ACHN (cell line): ENCODE measurements at places on chromosomes 3 and 15.
A peak's percentile ranks its signal among the peaks of the same experiment; 100 is the strongest.

DNA sequence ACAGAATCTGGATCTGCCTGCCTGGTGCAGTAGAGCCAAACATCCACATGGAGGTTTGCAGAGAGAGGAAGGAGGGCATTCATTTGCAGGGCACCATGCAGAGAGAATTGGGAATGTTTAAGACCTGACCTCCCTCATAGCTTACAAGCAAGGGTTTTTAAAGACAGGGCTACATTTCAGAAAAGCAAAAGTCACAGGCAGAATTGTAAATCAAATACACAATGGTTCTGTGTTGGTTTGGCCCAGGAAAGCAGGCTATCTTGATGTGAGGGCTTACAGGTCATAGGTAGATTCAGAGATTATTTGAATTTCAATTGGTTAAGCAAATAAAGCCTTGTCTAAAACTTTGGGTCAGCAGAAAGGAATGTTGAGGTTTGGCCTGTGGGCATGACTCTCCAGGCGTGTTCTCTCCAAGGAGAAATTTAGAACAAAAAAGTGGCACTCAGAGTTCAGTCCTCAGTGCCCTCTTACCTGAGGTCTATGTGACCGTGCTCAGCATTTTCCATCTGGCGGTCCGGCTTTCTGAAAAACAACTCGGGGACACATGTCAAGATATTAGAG, 91.5 kb downstream of the CD47 start:
- DNase-seq: peak; percentile 50

- DNase-seq: no peak
These were observed 234.2 kb upstream of the ST8SIA2 start for GRCh38 chr15:92159481-92159880.

DNA sequence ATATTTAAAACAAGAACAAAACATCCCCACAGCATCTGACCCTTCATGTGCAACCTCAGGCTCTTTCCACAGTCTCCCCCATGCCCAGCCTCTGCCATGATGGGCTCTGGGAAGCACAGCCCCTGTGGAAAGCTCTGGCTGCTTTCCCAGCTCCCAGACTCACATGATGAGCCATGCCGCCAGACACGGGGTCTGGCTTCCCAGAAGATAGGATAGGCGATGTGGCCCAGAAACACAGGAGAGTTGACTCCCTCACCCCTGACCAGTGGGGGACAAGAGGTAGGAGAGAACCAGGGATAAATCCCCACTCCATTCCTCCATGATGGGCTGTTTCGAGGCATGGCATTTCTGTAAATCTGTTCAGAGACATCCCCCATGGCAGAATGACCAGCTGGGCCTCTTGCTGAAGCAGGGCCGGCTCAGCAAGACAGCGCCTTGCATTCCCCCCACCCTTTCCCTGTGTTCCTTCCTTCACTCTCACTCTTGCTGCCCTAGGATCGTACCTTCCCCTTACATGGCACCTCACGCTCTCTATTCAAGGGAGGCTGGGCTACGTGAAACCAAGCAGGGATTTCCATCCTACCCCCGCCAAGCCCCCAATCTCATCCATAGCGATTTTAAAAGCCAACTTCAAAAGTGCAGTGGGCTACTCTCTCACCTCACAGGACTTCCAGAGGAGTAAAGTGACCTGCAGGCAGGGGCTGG, 192.4 kb downstream of the ABHD5 start:
- no peak for DNase-seq

GRCh38 chr3:179833294-179833693, 180.5 kb downstream of the USP13 start:
- no peak for DNase-seq

DNA sequence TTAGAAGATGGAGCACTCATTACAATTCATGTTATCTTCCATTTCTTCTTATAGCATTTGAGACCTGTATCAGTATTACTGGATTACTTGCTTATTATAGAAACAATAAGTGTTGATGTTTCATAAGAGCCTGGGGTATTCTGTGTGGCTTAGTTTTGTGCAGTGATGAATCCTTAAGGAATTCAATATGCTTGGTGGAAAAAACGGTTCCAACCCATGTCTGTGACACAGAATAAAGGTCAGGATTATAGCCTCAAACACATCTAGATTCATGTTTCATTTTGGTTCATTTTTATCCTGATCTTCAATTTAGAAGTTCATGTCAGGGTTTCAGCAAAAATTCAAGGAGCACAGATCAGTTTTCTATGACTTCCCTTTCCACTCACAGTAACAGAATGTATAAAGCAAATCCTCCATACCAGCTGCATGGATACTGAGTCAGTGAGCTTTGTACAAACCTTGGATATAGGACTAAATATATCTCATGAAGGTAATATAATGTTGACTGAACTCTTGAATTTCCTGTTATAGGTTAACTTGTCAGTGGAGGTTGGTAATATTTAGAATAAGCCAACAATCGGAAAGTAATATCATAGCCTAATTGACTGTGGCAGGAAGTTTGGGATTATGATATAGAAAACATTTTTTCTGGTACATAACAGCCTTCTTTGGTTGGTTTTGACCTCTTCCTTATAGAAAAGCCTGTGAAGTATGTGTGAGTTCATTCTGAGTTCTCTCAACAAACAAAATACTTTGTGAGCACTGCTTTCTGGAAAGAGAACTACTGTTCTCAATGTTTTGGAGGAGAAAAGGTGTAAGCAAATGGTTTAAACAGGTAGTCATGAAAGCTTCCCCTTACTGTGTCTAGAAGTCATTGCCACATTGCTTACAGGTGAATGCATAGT, 218.2 kb upstream of the TPM1 start:
- DNase-seq: peak; percentile 54

GRCh38 chr3:197241173-197241572, 57.2 kb downstream of the DLG1 start:
- DNase-seq: no peak

GRCh38 chr3:184656458-184656828, 55.4 kb downstream of the MAGEF1 start:
- DNase-seq: no peak

DNA sequence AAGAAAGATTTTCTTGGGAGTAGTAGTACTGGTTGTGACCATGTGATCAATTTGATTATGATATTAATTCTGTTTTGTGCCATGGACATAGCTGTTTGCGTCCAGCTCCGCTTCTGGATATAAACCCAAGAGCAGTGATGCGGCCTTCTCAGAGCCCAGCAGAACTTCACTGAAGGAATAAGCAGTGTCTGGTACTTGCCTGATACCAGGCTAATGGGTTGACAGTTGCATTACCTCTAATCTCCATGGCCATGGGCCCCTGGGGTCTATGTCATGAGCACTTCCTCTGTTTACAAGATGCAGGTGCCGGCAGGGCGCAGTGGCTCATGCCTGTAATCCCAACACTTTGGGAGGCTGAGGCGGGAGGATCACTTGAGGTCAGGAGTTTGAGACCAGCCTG, 36.3 kb upstream of the RAB6B start:
- DNase-seq: no peak

GRCh38 chr3:5732081-5732480, 544.6 kb downstream of the EDEM1 start:
- no peak for DNase-seq

DNA sequence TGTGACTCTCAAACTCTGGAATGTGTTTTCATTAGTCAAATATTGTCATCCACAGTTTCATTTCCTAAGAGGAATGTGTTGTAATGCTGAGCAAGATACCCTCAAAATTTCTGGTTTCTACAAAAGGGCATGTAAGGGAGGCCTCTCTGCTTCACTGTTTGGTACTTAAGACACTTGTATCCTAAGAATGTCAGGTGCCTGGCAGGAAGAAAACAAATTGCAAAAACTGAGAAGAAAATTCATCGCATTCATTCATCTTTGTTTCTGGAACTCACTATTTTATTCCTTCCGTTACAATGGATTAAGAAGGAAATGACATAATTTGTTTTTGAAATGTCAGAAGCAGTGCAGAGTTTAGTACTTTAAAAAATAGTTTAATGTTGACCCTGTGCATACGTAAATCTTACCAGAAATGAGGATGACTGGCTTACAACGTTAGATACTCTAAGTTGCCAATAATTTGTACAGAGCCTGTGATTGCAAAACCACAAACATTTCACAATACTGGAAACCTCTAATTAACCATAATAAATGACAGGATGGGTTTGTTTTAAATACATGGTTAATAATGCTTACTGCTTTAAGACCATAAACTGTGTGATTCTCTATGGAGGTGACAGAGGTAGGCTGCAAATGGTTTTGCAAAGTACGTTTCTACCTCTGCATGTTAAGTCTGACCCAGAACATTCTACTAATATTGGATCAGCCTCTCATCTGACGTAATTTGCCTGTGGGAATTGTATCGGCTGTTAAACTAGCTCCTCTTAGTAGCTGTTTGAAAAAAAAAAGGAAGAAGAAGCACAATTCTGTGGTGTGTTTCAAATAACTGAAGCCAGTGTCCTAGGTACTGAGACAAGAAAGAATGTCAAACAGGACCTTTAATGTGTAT, 477.8 kb downstream of the RBMS3 start:
- DNase-seq: no peak

DNA sequence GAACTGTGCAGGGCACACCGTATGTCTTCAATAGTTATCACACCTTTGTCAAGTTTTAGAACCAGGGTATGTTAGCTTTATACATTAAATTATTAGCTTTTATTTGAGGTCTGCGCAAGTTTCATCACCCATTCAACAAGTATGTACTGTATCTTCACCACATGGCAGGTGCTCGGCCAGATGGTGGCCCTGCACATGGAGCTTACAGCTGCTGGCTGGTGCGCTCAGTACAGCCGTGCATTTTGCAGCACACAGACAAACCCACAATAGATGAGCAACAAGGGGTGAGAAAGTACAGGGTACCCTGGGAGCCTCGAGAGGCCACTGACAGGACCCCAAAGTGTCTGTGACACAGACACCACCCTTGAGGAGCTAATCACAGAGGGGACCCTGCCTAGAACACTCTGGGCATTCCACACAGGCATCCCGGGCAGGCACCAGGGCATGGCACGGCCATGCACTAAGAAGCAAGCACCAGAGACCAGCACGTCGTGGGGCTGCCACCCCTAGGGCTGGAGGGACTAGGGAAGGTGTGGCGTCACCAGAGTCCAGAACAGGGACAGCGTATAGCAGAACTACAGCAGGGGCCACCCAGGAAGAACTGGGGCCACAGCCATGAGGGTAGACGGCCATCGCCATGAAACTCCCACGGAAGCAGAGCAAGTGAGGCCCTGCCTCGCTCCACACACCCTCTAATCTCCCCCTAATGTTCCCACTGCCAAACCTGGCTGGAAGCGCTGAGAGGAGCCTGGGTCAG, 27.4 kb downstream of the ZXDC start:
- DNase-seq: no peak

- DNase-seq: peak; percentile 33
These were observed 55.6 kb downstream of the CYP11A1 start for GRCh38 chr15:74311734-74312444.

DNA sequence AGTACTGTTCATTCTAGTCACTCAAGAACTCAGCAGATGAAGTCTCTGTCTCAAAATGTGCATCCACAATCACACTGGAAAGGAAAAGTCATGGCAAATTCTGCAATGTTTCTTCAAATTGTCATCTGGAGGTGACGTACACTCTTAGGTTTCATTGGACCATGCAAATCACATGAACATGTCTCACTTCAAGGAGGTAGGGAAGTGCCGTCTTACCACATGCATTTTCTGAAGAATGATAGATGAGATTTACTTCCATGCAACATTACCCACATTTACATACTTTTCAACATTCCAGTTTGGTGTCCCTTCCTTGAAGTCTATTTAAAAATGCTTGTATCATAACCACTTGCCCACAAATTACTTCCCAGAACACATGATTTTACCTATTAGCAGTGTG, 107.9 kb upstream of the SATB1 start:
- no peak for DNase-seq

GRCh38 chr3:66010739-66011655, 27.7 kb downstream of the MAGI1 start:
- DNase-seq: no peak

DNA sequence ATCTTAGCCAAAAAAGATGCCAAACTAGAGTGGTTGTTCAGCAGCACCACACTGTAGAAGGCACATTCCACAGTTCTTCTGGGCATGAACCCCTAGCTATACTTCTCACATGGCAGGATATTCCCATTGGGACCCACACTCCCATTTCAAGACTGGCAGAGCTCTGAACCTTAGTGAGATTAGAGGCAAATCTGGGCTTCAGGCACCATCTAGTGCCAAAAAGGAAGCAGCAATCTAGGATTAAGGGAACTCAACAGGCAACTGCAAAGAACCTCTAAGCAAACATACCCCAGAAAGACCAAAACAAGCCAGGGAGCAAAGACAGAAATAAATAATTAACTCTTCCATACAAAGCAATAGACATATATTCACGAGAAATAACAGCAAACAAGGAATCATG, 66.2 kb downstream of the TAFA4 start:
- no peak for DNase-seq

GRCh38 chr3:186953011-186953487, 22.7 kb downstream of the ST6GAL1 start:
- no peak for DNase-seq

DNA sequence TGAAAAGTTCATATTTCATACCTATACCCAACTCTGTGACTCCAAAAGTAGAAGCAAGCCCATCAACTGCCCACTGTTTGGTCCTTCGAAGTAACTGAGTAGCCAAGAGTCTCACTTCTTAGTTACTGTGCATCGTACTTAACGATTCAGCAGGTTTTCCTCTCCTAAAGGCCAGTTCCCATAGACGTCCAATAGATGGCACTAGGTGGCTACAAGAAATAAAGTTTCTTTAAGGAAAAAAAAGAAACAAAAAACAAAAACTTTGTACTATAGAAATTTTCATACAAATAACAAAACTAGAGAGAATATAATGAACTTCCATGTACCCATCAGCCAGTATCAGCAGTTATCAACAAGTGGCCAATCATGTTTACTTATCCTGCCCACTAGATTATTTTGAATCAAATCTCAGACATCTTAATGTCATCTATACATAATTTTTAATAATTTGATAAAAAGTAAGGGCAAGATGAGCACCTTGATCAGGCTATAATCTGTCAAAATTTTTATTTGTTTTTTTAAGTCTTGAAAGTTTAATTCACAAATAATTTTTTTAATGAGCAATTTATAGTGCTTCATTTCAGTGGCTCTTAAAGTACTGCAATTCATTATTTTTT, 63.8 kb upstream of the ACP3 start:
- peak; percentile 55 for DNase-seq
